ENCODE measurements at places on chromosomes 6 and 20.
A peak's percentile ranks its signal among the peaks of the same experiment; 100 is the strongest.

- DNase-seq: no peak
Observed at GRCh38 chr6:157659536-157660271, 163.3 kb upstream of the SNX9 start.

GRCh38 chr20:47181056-47181862 lies 175.2 kb downstream of the ZMYND8 start:
- DNase-seq: no peak

GRCh38 chr20:31721408-31722256 lies 1.0 kb downstream of the BCL2L1 start:
- no peak for DNase-seq

DNA sequence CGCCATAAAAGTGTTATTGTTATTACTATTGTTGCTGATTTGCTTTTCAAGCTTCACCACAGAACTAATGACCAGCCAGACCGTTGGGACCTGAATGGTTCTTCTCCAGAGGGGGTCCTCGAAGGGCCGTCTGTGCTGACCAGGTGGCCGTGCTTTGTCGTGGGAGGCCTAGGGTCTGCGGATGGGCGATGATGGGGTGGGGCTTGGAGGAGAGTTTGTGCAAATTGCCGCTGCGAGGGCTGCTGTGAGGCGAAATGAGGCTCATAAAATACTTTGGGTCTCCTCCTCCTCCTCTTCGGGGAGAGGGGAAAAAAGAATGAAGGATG lies 6.0 kb upstream of the ZBTB22 start:
- no peak for DNase-seq

DNA sequence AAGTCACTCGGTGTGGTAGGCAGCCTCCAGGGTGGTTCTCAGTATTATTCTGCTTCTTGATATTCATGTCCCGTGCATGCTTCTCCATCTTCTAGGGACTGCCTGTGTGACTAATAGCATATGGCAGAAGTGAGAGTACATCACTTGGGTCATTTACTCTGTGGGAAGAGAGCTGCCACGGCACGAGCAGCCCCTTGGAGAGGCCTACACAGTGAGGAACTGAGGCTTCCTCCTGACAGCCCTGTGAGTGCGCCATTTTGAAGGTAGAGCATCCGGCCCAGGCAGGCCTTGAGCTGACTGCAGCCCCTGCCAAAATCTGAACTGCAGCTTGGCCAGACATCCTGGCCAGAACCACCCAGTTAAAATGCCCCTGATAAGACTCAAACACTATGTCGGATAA lies 17.3 kb upstream of the MCUR1 start:
- no peak for DNase-seq

GRCh38 chr6:158068893-158069799 lies 87.5 kb downstream of the SYNJ2 start:
- no peak for DNase-seq

DNA sequence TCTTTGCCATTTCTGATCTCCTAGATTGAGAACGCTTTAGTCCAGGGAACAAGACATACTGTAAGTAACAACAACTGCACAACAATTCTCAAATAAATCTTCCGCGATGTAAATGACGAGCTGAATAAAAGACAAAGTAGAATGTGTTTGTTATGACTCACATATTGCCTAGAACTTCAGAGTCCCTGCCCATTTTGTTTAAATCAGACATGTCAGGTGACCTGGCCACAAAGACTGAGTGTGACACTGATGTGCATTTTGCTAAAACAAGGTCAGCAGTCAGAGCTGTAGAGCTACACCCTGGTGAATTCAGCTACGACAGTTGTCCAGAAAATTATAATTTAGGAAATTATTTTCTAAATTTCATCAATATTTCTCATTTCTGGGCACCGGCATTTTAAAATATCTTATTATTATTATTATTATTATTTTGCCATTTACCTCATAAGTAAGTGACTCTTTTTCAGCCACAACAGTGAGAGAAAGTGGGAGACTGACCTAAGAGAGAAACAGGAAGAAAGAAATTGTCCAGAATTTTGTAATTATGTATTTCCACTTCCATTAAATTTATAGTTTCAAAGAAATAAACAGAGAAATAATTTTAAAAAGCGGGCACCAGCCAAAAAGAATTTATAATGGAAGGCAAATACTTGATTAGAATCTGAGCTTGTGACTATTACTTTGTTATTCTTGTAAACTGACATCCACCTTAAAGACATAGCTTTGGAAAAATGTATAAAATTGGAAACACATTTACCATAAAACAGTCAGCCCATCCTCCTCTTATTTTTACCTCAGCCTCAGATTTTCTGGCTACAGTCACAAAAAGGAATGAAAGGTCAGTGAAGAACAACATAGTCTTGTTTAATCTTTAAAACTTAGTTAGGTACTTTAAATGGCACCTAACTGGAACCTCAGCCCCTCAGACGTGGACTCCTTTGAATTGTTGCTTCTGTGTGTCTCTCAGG lies 157.0 kb upstream of the CITED2 start:
- DNase-seq: peak; percentile 85

DNA sequence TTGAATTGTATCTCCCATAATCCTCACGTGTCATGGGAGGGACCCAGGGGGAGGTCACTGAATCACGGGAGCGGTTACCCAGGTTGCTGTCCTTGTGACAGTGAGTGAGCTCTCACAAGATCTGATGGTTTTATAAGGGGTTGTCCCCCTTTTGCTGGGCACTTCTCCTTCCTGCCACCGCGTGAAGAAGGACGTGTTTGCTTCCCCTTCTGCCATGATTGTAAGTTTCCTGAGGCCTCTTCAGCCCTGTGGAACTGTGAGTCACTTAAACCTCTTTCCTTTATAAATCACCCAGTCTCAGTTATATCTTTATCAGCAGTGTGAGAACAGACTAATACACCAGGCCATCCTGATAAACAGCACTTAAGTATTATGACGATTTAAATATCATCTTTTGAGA lies 9.0 kb upstream of the MRGBP start:
- DNase-seq: no peak

DNA sequence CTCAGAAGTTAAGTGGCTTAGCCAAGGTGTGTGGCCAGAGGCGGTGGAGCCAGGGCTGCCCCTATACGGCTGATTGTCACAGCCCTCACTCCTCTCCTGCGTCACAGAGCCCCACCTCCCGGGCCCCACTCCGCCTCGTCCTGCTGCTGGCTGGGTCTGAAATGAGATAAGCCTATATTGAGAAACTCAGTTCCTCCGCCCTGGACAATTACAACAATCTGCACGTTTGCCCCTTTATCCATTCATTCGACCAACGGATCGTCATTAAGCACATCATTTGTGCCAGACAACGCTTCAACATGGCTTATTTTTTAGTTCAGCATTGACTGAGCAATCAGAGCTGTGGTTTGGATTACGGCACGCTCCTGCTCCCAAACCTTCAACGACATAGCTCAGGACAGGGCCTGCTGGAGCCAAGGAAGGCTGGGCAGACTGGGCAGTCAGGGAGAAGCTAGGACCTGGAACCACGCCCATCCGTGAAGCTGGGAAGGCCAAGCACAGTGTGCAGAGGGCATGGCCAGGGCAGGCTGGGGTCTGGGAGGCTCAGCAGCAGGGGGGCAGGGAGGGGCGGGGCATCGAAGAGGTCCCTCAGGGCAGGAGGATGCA lies 16.6 kb upstream of the EZR start:
- no peak for DNase-seq

DNA sequence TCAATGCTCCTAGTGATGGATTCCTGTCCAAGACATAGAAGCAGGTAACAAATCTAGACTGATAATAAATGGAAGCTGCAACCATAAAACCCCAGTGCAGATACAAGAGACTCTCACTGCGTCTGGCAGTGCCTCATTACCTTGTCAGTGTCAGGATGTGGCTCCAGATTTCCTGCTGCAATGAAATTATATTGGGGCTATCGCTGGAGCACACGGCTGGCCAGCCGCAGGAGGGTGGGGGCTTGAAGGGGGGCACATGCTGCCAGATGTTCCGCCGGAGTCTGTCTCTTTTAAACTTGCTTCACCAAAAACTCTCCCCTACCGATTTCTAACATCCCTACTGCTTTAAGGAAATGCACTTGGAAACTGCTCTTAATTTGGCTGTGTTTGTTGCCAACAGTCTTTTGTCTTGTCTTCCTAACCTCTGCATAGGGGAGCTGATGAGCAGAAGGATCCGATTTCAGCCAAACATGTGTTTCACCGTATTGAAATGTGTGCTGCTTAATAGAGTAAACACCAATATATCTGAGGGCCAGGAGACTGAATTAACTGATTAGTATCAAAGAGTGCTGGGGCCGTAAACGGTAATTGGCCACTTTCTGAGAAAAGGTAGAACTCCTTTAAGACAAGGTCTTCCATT lies 102.2 kb upstream of the EXOC2 start:
- no peak for DNase-seq

DNA sequence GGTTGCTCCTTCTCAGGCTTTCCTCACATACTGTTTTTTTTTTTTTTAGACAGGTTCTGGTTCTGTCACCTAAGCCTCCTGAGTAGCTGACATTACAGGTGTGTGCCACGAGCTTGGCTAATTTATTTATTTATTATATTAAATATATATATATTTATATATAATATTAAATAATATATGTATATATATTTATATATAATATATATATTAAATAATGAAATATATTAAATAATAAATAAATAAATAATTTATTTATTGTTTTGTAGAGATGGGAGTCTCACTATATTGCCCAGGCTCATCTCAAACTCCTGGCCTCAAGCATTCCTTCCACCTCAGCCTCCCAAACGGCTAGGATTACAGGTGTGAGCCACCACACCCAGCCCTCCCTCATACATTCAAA lies 28.3 kb upstream of the SLC9A8 start:
- DNase-seq: no peak

DNA sequence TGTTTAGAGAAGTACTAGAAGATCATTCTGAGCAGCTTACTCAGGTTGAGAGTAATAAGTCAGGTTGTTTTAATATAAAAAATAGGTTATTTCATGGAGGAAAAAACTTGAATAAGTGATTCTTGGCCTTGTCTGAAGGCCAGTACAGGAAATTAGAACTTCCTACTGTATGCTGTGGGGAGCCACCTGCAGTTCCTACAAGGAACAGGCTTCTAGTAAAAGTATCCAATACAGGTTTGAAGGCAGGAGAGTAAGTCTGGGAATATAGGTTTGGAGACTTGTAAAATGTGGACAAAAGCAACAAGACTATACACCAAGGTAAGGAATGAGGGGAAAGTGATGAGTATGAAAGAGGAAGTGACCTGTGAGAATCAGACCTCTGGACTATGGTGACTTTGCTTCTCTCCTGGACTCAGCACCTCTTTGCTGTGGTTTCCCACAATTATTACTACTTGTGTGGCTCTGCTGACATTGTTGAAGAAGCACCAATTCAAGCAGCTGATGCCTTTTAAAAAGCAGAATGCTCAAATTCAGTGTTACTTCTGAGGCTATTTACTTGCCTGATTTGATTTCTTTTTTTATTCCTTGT lies 278.6 kb downstream of the TBC1D7 start:
- DNase-seq: no peak

DNA sequence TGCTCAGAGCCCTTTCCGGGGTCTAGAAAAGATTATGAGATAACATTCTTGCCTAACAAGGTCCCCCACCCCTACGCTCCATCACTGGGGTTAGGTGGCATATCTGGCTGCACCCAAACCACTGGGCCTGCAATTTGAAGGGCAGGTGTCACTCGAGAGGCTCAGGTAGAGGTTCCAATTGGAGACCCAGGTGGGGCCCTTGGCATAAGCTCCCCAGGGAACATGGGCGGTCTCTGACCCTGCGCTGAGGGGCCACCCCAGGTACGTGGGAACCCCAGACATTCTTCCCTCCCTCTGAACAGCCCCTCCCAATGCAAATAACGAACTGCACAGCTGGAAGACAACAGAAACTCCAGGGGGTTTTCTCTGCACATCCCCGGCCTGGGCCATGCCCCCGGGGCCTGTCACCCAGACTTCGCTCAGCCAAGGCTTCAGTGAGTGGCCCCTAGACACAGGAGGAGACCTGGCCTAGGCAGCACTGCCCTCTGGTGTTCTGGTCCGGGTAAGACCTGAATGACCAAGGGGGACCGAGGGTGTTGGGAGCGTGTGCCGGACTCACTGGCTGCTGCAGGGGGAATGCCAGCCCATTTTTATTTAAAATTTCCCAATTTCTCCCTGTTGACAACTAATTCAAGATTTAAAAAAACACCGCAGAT lies 47.5 kb downstream of the DSTN start:
- DNase-seq: peak; percentile 47

GRCh38 chr6:157908369-157909281 lies 73.0 kb upstream of the SYNJ2 start:
- no peak for DNase-seq

DNA sequence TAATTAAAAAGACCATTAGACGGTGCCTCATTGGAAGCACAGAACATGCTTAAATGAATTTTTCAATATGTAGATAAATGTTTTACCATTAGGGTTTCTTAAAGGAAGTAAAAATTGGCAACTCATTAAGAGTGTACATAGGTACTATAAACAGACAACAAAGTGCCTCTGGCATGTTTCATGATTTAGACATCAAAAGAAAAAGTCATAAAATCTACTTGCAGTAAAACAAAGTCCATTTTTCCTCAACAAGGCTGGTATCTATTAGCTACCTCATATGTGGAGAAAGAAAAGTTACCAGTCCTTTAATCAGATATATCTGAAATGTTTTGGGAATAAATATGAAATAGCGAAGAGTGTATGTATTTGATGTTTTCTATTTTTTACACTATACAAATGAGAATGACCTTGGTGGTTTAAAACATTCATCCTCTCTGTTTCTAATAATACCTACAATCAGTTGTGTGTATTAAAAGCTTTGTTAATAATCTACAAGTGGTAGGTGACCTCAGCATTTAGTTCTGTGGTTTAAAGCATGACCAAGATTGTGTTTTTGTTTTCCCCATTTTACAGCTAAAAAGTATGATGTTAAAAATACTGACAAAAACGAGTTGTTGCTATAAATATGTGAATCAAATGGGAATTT lies 87.5 kb downstream of the HDGFL1 start:
- DNase-seq: no peak

DNA sequence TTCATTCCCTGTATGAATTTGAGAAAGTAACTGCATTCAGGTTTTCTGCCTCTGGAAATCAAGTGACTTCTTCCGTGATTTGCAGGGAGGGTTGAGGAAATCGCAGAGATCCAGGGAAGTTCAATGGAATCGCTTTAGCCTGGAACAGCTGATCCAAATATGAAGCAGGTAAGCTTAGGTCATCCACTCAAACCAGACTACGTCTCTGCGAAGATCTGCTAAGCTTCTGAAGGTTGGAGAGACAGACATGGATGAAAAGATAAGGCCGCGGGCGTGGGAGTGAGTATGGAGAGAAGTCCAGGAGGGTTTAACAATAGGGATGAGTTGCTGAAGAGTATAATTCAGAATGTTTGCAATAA lies 34.2 kb upstream of the BTN3A2 start:
- DNase-seq: no peak

- no peak for DNase-seq
Observed at GRCh38 chr20:50554694-50555579, 44.8 kb downstream of the PTPN1 start.

GRCh38 chr6:160360955-160361354 lies 12.8 kb downstream of the SLC22A3 start:
- DNase-seq: no peak

DNA sequence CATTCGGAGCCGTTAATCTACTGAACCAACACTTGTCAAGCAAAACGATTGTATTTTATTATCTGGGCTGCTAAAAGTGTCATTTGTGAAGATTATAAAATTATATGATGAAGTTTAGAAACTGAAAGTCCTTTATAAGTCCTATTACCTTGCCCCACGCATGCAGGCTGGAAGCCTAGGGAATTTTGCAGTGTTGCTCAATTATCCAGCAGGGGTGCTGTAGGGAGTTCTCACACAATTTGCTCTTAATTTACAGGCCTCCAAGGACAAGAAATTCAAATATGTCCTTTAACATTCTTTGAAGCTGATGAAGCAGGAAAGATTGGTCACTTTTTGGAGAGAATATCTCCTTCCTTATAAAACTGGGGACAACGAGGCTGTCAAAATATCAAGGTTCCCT lies 368.9 kb downstream of the LMBRD1 start:
- no peak for DNase-seq

- DNase-seq: peak; percentile 4
Observed at GRCh38 chr6:80029470-80029869, 25.0 kb downstream of the TTK start.
